ENCODE measurements at places on chromosomes 5 and 9.

GRCh38 chr5:81145329-81145935, 87.7 kb upstream of the CKMT2 start:
- DNase-seq, result no peak

DNA sequence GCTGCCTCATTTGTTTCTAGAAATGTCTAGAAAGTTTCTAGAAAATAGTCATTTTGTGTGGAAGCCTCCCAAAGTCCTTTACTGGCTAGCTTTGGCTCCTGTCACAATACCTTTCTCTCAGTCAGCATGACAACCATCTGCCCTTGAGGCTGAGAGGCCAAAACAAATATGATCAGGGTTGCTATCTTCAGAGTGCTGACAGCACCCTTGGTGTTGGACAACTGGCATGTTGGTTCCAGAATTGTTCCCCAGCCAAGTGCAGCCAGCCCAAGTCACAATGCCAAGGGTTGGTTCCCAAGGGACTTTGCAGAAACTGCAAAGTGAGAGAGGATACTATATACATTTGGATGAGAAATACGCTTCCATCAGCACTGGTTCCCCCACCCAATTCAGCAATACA, 140.9 kb upstream of the GAS1 start:
- no peak for DNase-seq

GRCh38 chr5:126987271-126987899, 43.0 kb downstream of the MARCHF3 start:
- no peak for DNase-seq

- DNase-seq, result peak; percentile 83
Observed at GRCh38 chr5:95866435-95867040, 44.0 kb upstream of the GLRX start.

- peak; percentile 49 for DNase-seq
Observed at GRCh38 chr5:143054480-143054941, 284.3 kb downstream of the ARHGAP26 start.

GRCh38 chr9:90965226-90966030, 163.8 kb downstream of the SYK start:
- DNase-seq, result peak; percentile 59

DNA sequence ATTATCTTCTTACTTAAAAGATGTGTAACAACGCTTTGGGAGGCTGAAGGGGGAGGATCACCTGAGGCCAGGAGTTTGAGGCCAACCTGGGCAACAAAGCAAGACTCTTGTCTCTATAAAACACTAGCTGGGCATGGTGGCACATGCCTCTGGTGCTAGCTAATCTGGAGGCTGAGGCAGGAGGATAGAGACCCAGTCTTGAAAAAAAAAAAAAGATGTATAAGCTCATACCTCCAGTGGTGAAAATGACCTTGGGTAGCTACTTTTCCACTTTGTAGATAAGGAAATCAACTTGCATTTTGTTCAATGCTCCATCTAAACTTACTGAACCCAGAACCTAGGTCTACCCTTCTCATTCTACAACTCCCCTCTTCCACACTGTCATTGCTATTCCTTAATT, 16.6 kb downstream of the ARRDC3 start:
- no peak for DNase-seq

DNA sequence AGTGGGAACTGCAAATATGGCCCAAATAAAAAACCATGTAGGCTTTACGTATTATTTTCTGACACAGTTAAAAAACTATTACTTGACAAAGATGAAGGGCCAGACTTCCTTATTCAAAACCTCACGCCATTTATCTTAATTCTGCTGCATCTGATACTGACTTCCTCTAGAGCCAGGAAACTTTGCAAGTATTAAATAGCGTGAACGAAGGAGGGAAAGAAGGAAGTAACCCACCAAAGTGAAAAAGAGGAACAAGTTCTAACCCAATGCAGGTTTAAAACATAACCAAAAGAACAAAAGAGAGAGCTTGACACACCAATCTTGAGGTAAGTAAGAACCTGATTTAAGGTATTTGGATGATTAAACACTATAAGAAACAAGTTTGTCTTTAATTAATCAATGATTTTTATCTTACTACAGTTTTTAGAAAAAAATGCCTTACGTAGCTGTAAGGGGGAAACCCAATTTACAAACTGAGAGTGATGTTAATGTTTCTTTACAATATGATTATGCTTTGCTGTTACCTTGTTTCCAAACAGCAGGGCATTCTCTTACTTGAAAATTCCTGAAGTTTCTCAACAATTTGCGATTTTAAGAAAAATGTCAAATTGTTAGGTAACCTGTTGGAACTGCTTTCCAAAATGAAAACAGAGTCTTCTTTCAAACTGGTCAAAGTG, at the start of gene GAPT:
Gene GAPT, plus strand, starts transcription at position 220 of the 677 bp plus-strand sequence. CDS start 3,102 bp downstream, outside the sequence.
- DNase-seq, result no peak

DNA sequence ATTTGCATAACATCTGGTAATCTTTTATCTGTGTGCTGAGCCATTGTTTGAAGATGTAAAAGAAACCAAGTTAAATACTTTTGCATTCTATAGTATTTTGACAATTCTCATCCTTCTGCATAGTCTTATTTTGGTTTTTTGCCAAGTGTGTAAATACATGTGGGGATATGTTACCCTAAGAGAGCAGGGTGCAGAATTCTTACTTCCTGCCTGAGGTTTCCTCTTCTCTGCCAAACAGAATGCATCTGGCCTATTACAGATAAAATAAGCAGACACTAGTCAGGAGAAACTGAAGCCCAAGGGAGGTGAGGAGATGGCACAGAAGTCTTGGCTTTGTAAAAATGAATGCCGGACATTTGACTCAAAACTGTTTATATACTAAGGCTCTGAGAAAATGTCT, 462.1 kb downstream of the TMEM38B start:
- no peak for DNase-seq

All from bronchial epithelial cell (primary cell).